ENCODE measurements at places on chromosomes 5 and 9.

DNA sequence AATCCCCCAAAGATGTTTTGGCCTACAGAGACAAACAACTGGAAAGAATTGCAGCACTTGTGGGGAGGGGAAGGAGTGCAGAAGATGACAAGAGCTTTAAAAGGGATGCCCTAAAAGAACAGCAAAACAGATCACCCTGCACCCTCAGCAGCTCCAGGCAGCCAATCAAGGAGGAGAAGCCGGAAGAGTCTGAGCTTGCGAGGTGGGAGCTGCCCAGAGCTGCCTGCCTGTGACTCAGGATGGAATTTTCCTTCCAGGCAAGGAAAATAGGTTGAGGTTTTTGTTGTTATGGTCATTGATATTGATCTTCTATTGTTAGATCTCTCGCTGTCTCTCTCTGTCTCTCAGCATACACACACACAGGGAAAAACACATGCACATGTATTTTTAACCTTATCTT is 70.3 kb upstream of the MAP1B start:
- no peak for DNase-seq

- DNase-seq, result no peak
These were observed 90.1 kb upstream of the RASEF start for GRCh38 chr9:83153030-83153429.

DNA sequence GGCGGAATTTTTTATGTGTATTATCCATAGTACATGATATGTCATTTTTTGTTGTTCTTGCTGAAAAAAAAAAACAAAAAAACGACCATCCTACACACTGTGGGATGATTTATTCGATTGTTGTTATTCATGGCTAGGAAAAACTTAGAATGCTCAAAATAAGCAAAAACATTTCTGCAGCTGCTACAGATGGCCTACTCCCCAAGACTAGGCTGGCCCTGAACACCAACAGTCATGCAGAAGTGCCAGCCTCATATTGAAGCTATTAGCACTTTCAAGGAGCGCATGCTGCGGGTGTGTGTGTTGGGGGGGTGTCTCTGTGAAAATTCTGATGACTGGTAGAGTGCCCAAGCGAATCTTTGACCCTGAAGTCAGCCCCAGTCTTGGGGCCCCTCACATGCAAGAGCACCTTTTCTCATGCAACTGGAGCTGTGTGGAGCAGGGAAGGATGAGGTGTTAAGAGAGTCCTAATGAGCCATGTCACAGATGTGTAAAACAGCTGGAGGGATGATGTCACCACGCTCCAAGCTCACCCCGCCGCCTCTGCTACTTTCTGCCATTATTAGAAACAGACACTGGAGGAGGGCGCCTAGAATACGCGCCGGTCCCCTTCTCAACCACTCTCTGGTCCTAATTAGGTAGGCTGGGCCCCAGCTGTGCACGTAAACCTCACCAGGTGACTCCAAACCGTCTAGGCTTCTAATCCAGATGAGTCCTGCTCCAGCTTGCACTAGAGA is 61.0 kb upstream of the SMIM23 start:
- no peak for DNase-seq

DNA sequence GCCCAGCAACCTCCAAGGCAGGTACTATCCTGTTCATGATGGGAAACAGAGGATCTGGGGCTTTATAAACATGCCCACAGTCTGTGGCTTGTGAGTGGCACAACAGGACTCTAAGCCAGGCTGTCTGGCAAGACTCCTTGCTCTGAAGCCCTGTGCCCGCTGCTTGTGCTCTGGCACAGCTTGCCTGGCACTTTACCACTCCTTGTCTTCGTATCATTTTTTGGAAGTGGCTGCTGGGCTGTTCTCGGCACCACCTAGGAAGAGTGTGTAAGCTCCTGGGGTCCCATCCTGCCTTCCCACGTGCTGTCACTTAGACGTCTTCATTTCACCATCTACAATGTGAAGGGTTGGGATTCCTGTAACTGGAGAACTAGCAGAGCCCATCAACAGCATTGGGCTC is 59.3 kb upstream of the GLRX start:
- no peak for DNase-seq

DNA sequence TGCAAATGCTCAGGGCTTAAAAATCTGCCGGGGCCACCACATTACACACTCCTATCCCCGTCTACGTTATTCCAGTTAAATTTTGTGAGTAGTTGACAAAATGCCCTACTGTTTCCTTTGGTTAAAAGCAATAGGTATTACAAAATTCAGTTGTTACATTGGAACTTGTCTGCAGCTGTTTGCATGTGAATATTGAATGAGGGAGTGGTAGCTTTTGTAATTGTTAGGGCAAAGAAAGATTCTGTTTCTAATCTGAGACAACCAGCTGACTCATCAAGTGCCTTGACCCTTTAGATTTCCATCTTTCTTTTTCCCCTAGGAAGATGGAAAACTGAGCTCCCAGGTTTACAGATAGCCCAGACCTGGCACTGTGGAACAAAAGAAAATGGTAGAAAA is 30.2 kb downstream of the MAML1 start:
- DNase-seq, result no peak

DNA sequence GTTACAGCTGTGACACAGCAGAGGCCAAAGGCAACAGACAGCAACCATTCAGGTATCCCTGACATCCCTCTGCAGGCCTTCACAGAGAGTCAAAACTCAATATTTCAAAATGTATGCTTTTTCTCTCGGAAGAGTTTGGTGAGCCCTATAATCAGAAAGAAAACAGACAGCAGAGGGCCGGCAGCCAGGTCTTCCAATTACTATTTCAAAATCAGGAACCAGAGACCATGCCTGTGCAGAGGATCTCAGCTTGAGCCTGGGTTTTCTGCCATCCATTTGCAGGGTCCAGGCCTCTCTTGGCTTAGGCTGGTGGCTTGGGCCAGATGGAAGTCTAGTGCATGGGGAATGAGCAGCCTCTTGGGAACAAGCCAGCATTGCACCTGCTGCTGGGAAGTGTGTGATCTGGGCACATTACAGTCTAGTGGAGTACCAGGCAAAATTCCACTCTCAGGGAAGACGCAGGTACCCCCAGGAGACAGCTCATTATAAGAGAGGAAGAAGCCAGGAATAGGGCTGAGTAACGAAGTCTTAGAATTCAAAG is 231.3 kb downstream of the ENC1 start:
- no peak for DNase-seq

- DNase-seq, result no peak
These were observed 47.5 kb upstream of the CPLX2 start for GRCh38 chr5:175823731-175824525.

GRCh38 chr5:57164124-57164523 is 9.7 kb upstream of the GPBP1 start:
- DNase-seq, result no peak

DNA sequence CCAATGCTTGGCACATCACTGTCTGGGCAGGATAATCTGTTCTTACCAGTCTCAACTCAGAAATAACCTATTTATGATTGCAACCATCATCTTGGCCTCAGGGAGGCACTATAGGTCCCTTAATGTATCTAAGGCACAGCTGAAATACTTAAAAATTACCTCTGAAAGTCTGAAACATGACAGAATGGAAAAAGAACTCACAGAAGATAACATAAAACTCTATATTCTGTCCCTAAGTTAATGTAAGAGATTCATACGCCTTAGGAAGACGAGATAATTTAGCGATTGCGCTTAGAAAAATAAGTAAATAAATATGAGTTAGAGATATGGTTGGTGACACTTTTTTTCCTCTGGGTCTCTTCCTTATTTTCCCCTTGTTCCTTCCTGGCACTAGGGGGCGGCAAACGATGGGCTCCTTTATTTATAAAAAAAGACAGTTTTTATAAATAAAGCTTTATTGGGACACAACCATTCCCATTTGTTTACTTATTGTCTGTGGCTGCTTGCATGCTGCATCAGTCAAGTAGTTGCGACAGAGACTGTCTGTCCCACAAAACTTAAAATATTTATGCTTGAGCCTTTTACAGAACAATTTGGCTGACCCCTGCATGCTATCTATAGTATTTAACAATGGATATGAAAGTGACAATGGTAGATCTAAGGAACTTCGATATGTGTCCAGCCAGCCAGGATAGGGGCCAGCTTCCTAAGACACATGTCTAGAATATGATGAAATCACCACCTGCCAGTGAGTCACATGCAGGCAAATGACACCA is 79.6 kb downstream of the PDE4D start:
- DNase-seq, result peak; percentile 26

DNA sequence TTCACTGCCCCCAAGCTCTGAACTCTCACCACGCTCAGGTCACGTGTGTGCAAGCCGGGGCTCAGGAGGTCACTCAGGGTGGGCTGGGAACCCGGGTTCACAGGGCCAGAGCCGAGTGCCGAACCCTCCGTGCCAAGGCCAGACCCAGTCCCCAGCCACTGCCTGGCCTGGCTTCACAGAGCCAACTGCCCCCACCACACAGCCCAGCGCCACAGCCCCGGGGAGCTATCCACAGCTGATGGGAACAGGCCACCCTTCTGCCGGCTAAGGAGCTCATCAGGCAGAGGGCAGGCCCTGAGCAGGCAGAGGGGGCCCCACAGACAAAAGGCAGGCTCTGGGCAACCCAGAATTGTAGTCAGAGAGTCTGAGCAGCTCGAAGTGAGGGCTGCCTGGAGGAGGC is 117.0 kb downstream of the VAV2 start:
- DNase-seq, result no peak

- DNase-seq, result no peak
These were observed 95.4 kb upstream of the PRDM9 start for GRCh38 chr5:23411994-23412393.

Measured in stimulated activated CD4-positive, alpha-beta T cell treated with anti-CD3 and anti-CD28 coated beads, Interleukin-15, amount 100 ng/mL, for 24 hours (primary cell).